Placental pericyte (primary cell): ENCODE measurements at places on chromosomes 1 and 21. TPM values are rescaled to one million over a fixed set of nuclear protein-coding genes. Genes with fewer than 3 reads are reported as not detected.

Gene GJA4
- not detected in 2 replicates for total RNA-seq

Gene CGN
- total RNA-seq, result 0.72 TPM in 1 of 2 replicates, not detected in the other

Gene OR2L13
- total RNA-seq, result not detected in 2 replicates

Gene CELF3
- not detected in 2 replicates for total RNA-seq

Gene ANKRD35
- total RNA-seq, result 0.22 and 0.57 TPM in 2 replicates

Gene DMBX1
- not detected in 2 replicates for total RNA-seq

Gene OLFML2B
- total RNA-seq, result 0.22 and 10.7 TPM in 2 replicates

Gene SYCP1
- not detected in 2 replicates for total RNA-seq

Gene XKR8
- 11.2 and 13.0 TPM in 2 replicates for total RNA-seq

Gene CD247
- total RNA-seq, result not detected in 2 replicates

Gene SPRR1A
- not detected in 2 replicates for total RNA-seq

Gene C1orf141
- not detected in 2 replicates for total RNA-seq

Gene TNNT2
- total RNA-seq, result under 0.01 TPM in 1 of 2 replicates, not detected in the other

Gene NTNG1
- 0.22 and 8.6 TPM in 2 replicates for total RNA-seq

Gene CYP2J2
- total RNA-seq, result 0.29 TPM in 1 of 2 replicates, not detected in the other

Gene TENT5C
- total RNA-seq, result 1.5 and 7.4 TPM in 2 replicates

Gene AIRE
- not detected in 2 replicates for total RNA-seq

Gene TCHHL1
- total RNA-seq, result not detected in 2 replicates

Gene SAMD11
- total RNA-seq, result 1.1 and 2.9 TPM in 2 replicates

Gene ALX3
- total RNA-seq, result not detected in 2 replicates

Gene UBE2J2
- 50.1 and 62.3 TPM in 2 replicates for total RNA-seq

Gene DCDC2B
- not detected in 2 replicates for total RNA-seq

Gene NSL1
- 15.3 and 32.1 TPM in 2 replicates for total RNA-seq

Gene MSH4
- total RNA-seq, result under 0.01 TPM in 1 of 2 replicates, not detected in the other

Gene OPTC
- total RNA-seq, result not detected in 2 replicates
